ENCODE measurements at places on chromosomes 7 and 10.

GRCh38 chr10:113663908-113664307 lies at the start of gene NRAP:
TSS of gene NRAP (minus strand) at chr10:113664041. CDS start at chr10:113663882, 159 bp downstream.
- DNase-seq: no peak

GRCh38 chr7:37416378-37417106 lies 32.1 kb downstream of the ELMO1 start:
- no peak for DNase-seq

DNA sequence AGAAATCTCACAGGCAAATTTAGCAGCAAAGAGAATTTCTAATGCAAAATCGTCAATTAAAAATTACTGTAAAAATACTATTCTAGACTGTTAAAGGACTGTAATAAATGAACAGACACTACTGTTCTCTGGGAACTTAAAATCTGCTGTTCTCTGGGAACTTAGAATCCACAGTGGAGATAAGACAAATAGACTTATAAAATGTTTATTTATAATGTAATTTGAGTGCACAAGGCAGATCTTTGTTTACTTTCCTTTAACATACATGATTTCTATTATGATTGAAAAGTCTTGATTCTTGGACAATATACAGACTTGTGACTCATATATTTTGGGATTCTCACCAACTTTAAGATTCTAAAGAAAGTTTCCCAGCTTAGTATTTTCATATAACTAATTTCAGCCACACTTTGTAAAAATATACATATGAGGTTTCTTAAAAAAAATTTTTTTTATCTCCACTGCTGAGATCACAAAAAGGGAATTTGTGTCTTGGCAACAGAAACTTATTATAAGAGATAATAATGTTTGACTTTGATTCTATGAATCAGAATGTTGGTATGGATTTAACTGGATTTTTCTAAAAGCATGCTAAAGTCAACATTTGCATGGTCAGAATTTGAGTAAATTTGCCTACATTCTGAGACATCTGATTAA lies 166.3 kb upstream of the RHOBTB1 start:
- no peak for DNase-seq

DNA sequence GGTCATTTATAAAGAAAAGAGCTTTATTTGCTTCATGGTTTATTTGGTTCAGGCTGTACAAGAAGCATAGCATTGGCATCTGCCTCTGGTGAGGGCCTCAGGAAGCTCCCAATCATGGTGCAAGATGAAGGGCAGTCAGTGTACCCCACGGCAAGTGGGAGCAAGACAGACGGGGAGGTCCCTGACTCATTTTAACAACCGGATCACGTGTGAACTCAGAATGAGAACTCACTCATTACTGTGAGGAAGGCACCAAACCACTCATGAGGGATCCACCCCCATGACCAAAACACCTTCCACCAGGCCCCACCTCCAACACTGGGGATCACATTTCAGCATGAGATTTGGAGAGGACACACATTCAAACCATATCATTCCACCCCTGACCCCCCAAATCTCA lies 15.7 kb upstream of the CRYGN start:
- no peak for DNase-seq

DNA sequence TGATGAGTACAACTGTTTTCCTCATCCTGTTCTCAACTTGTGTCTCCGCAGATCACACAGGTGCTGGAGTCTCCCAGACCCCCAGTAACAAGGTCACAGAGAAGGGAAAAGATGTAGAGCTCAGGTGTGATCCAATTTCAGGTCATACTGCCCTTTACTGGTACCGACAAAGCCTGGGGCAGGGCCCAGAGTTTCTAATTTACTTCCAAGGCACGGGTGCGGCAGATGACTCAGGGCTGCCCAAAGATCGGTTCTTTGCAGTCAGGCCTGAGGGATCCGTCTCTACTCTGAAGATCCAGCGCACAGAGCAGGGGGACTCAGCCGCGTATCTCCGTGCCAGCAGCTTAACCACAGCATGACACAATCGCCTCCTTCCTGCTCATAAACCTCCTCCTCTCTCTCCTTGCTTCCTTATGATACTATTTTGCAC lies 126.7 kb upstream of the PRSS58 start:
- no peak for DNase-seq

DNA sequence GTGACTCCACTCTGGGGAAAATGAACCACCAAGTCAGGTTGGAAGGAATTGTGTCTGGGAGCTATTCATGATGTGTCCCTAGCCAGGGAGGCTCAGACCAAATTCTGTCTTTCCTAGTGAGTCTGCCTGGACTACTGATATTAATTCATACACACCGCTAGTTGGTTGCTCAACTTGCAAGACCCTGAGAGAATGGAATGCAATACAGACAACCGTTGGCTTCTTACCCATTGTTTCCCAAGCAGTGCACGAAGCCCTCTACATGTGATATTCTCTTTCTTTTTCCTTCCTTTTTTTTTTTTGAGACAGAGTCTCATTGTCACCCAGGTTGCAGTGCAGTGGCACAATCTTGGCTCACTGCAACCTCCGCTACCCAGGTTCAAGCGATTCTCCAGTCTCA lies 19.4 kb upstream of the SRGN start:
- DNase-seq: no peak

DNA sequence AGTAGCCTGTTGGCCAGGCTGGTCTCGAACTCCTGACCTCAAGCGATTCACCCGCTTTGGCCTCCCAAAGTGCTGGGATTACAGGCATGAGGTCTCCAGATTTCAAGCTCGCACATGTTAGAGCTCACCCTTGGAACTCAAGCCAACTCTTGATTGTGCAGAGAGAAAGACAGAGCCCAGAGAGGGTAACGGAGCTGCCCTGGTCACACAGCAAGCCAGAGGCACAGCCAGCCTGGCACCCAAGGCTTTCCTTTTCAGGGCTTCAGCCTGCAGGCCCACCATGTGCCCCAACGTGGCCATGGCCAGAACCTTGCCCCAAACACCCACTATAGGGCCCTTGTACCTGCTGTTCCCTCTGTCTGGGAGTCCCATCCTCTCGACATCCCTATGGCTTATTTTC lies 49.1 kb upstream of the CUX1 start:
- no peak for DNase-seq
